ENCODE measurements at places on chromosomes 13 and 19.
A peak's percentile ranks its signal among the peaks of the same experiment; 100 is the strongest.

DNA sequence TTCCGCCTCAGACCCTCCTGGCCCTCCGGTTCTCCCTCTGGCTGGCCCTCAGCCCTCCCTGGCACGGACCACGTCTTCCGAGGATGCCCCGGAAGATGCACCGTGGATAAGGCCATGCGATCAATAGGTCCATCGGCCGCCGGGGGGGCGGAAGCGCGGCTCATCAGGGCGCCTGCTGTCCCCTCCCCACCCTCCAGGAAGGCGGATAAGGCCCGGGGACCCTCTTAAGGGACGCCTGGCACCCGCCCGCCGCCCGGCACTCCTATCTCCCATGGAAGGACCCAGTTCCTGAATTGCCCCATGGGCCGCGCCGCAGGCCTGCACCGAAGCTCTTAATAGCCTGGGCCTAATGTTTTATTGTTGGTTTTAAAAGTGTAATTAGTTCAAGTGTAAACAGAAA is 46.2 kb upstream of the TCF3 start:
- DNase-seq = no peak

- DNase-seq = no peak
Measured at GRCh38 chr13:107678075-107678689, 537.2 kb downstream of the LIG4 start.

DNA sequence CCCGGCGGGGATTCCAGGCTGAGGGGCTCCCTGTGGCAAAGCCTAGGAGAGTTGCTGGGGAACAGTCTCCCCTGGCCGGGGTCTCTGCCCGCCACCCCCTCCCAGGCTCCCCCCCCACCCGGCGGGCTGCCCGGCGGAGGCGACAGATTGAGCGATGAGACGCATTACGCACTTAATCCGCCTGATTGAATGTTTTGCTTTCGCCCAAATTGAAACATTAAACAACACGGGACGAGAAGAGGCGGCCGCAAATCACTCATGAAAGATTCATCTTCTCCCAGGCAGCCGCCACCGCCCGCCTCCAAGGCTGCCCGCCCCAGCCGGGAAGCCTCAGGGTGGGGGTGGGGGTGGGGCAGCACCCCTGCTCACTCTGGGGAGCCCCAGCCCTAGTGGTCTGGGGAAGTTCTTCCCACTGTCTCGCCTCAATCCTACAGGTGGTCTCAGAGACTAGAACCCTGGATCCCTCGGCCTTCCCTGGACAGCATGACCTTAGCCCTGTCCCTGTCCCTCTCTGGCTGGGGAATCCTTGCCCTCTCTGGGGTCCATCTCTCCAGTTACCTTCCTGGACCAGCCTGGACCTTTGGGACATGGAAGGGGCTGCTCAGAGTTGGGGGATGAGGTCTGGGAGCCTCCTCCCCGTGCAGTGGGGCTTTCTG is 7.6 kb upstream of the ERFL start:
- no peak for DNase-seq

GRCh38 chr13:108155185-108156106 is 59.9 kb downstream of the LIG4 start:
- DNase-seq = peak; percentile 74
